ENCODE measurements at places on chromosomes 5 and 9.

DNA sequence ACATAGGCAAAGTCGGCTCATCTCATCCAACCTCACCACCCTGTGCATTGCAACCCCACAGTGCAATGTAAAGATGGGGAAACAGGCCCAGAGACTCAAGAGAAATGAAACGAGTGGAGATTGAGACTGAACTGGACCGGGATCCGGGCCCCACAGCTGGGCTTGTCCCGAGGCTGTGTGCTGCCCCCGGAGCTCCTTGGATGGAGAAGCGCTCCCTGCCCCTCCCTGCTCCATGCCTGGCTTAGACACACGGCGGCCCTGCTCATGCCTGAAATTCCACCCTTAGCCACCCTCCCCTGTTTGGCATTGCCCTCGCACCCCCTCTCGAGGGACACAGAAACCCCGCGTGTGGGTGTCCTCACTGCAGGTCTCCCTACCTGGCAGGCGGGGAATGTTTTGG is 27.2 kb upstream of the FCN1 start:
- no peak for DNase-seq

- DNase-seq, result no peak
These were observed 11.7 kb upstream of the CFAP157 start for GRCh38 chr9:127694890-127695720.

DNA sequence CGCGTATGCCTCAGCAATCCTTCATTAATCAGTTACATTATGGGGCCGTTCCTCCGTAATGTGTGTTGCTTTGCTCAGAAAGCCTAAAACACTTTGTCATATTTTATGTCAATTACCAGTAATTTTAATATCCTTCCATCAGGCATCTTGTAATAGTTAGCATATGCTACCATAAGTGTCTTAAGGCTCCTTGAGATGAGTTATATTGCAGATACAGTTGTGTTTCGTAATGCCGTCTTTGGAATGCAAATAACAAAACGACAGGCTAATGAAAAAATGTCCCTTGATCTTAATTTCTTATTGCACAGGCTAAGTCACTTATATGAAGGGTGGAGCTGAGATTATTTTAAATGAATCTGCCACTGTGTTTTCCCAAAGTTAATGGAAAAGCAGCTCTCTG is 50.5 kb downstream of the TBCA start:
- DNase-seq, result no peak

DNA sequence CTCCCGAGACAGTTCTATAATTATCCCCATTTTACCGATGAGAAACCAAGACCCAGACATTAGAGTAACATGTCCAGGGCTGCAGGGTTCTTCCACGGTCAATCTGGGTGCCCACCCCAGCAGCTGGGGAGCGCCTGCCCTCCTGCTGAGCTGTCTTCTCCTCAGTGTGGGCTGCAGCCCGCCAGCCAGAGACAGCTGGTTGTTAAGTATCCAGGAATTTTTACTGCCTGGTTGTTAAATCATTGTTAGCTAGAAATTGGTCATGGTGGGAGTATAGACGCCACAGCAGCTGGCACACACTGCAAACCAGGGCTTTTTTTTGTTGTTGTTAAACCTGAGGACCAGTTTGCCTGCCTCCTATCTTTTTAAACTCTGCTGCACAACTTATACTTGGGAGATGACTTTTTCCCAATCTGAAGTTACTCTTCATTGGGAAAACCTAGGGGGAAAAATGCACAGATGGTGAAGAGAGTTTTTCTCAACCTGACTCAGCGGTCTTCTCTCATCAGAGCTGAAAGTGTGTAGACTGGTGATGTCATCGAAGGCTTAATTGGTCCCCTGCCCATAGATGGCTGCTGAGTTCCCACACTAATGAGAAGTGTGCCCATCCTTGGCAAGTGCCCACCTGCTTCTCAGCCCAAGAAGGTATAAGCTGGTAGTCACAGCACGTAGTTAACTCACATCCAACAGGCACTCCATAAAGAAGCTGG is 208.6 kb downstream of the DRD1 start:
- no peak for DNase-seq

Measured in HEK293T (cell line).